ENCODE measurements at places on chromosomes 2 and 18. TPM values are rescaled to one million over a fixed set of nuclear protein-coding genes. Genes with fewer than 3 reads are reported as not detected.

- no peak for DNase-seq
Measured at GRCh38 chr18:26568926-26569665, 20.7 kb upstream of the KCTD1 start.

DNA sequence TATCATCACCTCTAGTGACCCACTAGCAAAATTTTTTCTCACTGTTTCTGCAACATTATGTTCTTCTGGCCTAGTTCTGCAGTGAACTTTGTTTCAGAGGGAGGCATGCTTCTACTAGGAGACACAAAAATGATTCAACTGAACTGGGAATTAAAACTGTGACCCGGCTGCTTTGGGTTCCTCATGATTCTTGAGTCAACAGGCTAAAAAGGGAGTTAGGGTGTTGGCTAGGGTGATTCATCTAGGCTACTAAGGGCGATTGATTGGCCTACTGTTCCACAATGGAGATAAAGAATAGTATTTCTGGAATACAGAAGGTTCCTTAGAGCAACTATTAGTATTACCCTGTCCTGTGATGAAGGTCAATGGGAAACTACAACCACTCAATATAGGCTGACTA is 179.5 kb downstream of the PPP1R1C start:
- DNase-seq, result no peak

GRCh38 chr2:171889808-171890207 is 4.2 kb downstream of the SLC25A12 start:
- DNase-seq, result no peak

- DNase-seq, result no peak
Measured at GRCh38 chr2:150887926-150888325, 373.7 kb downstream of the RBM43 start.

GRCh38 chr2:181627545-181627944 is 29.4 kb downstream of the CERKL start:
- no peak for DNase-seq

MC4R gene
- polyA plus RNA-seq, result 0.38 TPM

- no peak for DNase-seq
Measured at GRCh38 chr2:215896921-215897320, 116.4 kb downstream of the MREG start.

- peak; percentile 57 for DNase-seq
Measured at GRCh38 chr2:133490411-133490980, 77.8 kb downstream of the NCKAP5 start.

B3GNT7 gene
- polyA plus RNA-seq, result 0.61 TPM

RETSAT gene
- polyA plus RNA-seq, result 21.6 TPM

DNA sequence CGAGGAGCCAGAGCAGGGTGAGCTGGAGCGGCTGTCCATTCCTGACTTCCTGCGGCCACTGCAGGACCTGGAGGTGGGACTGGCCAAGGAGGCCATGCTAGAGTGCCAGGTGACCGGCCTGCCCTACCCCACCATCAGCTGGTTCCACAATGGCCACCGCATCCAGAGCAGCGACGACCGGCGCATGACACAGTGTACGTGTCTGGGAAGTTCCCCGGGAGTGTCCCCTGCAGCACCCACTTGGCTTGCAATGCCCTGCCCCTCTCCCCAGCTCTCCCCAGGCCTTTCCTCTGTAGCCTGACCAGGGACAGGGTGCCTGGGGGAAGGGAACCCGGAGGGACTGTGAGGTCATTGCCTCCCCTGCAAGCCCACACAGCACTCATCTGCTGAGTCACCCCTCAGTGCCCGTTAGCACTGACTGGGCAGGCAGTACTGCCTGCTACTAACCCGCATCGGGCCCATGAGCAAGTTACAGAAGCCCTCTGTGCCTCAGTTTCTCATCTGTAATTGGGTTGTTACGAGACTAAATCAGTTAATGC is 29.4 kb upstream of the GMPPA start:
- no peak for DNase-seq

GRCh38 chr2:207251573-207252192 is 85.9 kb upstream of the KLF7 start:
- DNase-seq, result no peak

DNA sequence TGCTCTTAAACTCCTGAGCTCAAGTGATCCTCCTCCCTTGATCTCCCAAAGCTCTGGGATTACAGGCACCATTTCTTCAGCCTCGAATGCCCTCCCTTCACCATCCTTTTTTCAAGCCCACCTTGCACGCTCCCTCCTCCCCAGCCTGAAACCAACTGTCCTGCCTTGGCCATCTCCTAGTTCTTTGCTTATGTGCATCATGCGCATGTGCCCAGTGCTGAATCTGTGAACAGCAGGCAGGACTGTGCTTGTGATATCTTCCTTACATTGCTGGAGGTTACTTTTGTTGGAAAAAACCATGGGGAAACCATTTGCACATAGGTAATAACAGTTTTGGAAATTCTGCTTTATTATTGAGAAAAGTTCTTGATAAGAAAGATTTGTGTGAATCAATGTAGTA is 30.2 kb upstream of the CETN1 start:
- DNase-seq, result no peak

LDAH gene
- polyA plus RNA-seq, result 10.1 TPM

GRCh38 chr2:212033888-212034287 is 504.7 kb downstream of the ERBB4 start:
- DNase-seq, result no peak

DNA sequence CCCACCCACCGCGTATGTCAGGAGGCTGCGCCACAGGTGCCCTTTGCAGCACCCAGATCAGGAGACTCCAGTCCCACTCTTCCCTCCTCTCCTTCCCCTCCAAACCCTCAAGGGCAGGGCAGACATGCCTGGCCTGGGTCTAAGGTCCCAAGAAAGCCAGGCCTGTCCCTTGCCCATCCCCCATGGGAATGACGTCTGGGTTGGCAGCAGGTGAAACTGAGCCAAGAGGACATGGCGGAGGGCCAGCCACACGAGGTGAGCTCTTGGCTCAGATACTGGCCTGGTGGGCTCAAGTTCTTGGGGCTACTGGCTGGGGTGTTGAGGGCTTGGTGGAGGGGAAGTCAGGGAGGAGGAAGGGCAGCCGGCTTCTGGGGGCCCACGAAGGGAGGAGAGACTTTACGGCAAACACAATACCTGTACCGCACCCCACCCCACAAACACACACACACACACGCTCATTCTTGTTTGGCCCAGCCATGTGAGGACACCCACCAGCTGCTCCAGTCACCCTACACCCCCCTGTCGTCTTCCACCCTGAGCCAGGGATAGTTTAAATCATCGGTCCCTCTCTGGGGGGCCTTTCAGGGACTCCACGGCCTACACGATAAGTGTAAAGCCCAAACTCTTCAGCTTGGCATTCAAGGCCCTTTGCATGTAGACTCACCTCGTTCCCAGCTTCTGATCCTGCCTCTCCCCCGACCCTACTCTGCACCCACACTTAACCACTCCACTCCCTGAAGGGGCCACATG is 24.1 kb upstream of the TNS1 start:
- no peak for DNase-seq

NEU4 gene
- polyA plus RNA-seq, result 3.7 TPM

EHBP1 gene
- polyA plus RNA-seq, result 27.0 TPM

PTH2R gene
- polyA plus RNA-seq, result 0.34 TPM

SLC9A2 gene
- polyA plus RNA-seq, result 2.6 TPM
